ENCODE measurements at places on chromosomes 5 and 9.

- no peak for DNase-seq
These were observed 232.1 kb downstream of the ARHGEF28 start for GRCh38 chr5:73858054-73858453.

GRCh38 chr5:172235132-172235780, 41.3 kb downstream of the EFCAB9 start:
- peak; percentile 23 for DNase-seq

GRCh38 chr5:88743231-88743834, 139.7 kb downstream of the MEF2C start:
- no peak for DNase-seq

GRCh38 chr5:93590493-93590892, 7.5 kb downstream of the NR2F1 start:
- DNase-seq = no peak

GRCh38 chr9:136682710-136683109, 4.5 kb downstream of the AGPAT2 start:
- no peak for DNase-seq

DNA sequence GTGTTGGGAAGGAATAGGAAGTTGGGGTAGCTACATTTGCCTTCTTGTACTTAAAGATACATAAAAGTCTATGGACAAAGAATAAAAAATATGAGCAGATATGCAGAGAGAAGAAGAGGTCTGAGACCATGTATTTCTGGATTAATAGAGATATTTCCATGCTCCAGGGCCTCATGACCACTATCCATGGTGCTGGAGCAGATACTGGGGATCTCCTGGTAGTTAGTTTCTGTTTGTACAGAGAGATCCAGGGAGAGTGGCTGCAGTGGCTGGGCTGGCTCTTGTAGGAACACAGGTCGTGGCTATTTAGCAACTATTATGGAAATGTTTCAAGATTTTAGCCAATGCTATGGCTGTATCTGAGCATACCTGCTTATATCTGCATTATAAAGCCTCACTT, 184.2 kb upstream of the TMEM161B start:
- DNase-seq = no peak

DNA sequence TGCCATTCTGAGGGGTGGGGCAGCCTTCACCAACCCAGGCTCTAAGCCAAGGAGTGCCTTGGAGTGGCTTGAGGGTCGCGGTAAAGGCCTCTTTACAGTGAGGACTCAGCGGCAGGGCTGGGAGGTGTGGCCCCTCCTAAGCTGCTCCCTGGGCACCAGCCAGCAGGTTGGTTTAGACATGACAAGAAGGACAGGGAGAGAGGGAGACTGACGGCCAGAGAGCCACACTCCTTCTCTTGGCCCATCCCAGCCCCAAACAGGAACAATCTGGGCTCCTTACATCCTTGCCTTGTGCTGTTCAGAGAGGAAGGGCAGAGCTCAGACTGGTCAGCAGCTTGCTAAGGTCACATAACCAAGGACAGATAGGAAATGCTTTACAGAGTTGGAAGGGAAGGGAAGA, 94.5 kb downstream of the LMX1B start:
- no peak for DNase-seq

GRCh38 chr5:147327905-147328304, 93.1 kb downstream of the STK32A start:
- no peak for DNase-seq

DNA sequence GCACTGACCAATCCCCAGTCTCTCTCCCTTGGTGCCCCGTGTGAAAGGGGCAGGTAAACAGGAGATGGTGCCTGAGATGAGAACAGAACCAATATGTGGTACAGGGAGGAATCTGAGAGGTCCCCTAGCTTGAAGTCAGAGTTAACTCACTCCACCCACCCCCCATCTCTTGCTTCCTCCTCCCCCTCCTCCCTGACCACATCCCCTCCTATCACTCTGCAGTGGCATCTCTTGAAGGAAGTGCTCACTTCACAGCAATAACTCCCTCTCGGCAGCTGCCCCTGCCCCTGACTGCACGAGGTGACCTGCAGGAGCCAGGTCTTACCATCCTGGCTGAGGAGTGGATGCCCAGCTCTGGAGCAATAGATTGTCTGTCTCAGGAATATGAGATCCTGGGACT, 224.0 kb downstream of the GAS1 start:
- no peak for DNase-seq

DNA sequence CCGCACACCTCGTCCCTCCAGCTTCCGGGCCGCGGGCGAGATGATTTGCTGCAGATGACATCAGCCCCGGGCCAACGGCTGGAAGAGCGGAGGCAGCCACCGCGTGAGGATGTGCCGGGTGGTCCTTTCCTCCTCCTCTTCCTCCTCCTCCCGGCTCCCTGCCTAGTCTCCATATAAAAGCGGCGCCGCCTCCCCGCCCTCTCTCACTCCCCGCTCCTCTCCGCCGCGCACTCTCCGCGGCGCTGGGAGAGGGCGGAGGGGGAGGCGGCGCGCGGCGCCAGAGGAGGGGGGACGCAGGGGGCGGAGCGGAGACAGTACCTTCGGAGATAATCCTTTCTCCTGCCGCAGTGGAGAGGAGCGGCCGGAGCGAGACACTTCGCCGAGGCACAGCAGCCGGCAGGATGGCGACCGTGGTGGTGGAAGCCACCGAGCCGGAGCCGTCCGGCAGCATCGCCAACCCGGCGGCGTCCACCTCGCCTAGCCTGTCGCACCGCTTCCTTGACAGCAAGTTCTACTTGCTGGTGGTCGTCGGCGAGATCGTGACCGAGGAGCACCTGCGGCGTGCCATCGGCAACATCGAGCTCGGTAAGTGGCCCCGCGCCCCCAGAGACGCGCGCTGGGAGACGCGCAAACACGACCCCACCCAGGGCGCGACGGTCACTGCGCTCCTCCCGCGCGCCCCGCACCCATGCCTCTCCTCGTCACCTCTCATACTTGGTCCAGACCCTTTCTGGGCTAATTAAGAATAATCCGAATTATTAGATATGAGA, at the start of gene MAP1B:
Gene MAP1B, plus strand, starts transcription at position 345 of the 770 bp plus-strand sequence. Its CDS starts 57 bp downstream, at position 402.
- no peak for DNase-seq

DNA sequence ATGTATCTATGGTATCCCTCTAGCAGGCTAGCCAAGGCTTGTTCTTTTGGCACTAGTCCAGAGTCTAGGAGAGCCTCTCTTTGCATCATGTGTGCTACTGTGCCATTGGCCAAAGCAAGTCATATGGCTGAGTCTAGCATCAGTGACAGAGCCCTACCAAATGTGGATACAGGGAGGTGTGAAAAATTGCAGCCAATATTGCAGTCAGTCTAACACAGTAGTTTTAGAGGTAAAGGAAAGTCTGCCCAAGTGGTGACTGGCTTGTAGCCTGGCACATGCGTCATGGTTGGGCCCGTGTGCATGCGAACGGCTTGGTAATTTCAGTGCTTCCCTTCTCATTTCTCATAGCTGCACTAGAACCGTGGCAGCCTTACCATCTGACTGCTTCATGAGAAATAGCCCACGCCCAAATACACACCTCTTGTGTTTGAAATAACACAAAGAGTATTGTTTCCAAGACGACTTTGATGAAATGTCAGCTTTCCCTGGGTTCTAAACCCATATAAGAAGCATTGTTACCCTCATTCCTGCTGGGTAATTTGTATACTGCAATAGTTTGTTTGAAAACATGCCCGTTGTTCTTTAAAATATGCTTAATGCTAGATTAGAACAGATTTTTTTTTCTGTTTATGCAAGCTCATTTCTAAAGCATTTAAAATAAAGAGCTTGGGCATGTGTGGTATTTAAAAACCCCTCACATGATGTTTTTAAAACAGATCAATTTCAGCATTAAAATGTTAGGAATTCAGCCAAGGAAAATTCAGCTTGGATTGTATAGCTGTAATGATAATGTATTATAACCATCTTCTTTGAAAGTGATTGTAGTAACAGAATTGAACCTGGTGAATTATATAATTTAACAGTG, 113.2 kb downstream of the TLE4 start:
- DNase-seq = no peak

DNA sequence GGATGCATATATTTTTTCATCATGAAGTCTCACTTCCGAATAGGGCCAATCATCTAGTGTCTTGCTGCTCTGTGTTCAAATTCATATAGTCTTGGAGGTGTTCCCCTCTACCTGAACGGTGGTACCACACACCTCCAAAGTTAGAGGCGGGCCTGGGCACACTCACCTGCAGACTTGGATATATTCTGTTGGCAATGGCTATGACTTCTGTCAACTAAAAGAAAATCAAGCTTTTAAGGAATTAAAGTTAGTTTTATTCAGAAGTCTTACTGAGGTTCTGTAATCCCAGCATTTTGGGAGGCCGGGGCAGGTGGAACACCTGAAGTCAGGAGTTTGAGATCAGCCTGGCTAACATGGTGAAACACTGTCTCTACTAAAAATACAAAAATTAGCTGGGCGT, 2.6 kb upstream of the NIPAL4 start:
- no peak for DNase-seq

DNA sequence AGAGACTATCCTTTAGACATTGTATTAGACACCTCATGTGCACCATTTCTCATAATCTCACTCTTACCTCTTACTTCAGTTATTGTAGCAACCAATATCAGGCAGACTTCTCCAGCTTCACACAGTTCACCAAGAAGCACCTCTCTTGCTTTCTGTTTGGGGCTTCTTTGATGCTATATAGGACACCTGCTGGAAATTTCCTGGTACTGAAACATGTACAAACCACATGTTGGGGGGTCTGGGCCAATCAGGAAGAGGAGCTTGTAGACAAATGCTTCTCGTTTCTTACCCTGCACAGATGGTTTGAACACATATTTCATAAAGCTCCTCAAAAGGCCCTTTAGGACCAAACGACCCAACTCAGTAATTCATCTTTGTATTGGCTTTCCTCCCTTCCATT, 212.1 kb downstream of the IZUMO3 start:
- DNase-seq = no peak

DNA sequence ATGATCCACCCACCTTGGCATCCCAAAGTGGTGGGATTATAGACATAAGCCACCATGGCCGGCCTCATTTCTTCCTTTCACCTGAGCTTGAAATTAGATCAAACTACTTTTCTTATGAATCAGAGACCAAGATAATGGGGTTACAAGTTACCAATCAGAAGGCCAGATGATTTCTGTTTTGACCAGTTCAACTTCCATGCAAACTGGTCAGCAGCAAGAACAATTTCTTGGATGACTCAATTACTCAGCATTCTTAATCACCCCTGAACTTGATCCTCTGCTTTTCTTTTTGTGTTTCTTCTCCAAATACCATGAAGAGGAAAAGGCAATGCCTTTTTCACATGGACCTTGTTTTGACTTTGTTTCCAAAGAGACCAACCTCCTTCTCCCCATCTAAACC, 10.0 kb upstream of the PLIN2 start:
- DNase-seq = no peak

DNA sequence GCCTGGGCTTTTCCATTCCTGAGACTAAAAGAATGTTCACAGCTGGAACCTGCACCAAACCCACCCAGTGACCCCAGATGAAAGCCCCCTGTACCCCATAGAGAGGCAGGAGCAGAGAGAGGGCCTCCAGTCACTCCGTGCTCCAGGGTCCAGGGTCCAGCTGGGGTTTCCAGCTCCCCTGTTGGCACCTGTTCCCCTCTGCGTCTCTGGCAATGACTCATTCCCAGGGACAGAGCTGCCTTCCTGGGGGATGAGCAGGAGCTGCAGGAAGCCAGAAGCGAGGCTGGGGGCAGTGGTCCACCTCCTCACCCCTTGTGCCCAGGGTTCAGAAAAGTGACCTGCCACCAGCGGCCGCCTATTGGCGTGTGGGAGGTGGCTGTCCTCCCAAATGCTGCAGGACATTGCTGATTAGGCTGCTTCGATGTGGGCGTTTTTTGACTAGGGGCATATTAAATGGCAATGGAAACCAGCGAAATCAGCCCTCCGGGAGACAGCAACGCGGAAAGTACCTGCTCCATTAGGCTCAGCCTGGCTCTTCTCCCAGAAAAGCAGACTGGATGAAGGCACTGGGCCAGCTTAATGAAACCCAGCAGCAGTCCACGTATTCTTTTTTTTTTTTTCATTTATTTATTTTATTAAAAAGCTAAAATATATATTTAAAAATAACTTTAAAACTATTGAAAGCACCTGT, 97.4 kb downstream of the DAP start:
- DNase-seq = no peak
